ELR (cell line): ENCODE measurements at places on chromosomes 2 and 18.

DNA sequence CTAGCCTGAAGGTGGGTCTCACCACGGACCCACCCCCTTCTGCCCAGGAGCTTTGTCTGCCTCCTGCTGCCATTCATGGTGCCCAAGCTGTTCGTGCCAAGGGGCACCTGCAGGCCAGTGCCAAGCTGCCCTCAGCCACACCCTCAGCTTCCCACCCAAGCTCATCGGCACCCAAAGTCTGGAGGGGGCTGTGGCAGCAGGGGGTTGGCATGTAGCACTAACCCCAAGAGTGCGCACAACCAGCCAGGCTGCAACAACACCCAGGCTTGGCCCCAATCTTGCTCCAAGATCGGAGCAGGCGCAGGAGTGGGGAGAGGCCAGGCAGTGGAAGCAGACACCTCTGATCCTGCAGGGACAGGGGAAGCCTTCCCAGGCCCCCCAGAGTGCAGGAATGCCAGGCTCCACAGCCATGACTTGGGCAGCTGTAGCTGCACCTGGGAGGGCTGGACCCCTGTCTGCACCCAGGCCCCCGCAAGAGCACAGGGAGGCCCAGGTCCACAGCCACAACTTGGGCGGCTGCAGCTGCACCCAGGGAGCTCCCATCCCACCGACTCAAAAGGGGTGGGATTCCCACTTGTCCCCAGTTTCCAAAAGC lies 89.9 kb downstream of the ATAD2B start:
- DNase-seq = no peak

DNA sequence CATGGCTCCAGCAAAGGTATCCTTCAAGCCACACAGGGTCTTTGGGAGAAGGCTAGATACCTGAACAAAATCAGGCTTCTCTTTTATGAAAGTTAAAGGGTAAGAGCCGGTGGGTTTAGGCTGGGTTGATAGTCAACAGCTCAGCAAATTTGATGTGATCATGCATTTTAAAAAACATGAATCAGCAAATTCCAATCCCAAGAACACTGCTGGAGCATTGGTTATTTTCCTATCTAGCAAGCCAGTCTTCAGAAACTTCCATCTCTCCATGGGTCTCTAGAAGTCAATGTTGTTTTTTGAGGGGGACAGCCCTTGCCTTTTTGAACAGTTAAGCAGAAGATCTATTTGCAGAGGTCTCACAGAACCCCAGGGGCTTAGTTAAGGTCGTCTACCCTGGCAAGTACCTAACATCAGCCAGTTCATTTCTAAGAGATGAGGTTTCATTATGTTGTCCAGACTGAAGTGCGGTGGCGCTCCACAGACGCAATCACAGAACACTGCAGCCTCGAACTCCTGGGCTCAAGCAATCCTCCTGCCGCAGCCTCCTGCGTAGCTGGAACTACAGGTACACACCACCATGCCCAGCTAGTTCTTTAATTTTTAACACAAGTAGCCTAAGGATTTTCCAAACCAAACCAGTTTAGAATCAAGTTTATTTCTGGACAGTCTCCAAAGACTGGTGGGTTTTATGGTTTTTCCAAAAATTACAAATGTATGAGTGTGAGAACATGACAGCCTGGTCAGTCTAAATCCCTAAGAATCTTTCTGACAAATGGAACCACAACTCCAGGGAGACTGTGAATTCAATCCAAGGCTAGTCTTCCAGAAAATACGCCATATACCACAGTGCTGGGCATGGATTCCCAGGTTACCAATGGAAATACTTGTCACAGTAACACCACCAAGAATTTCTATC lies 4.1 kb upstream of the ZCCHC2 start:
- DNase-seq = no peak

- DNase-seq = peak; percentile 81
Observed at GRCh38 chr2:25521665-25522387, 151.6 kb downstream of the DTNB start.

GRCh38 chr2:67645280-67646138 lies 248.4 kb downstream of the ETAA1 start:
- DNase-seq = no peak

GRCh38 chr2:98805412-98806171 lies 74.7 kb upstream of the MGAT4A start:
- DNase-seq = peak; percentile 66

DNA sequence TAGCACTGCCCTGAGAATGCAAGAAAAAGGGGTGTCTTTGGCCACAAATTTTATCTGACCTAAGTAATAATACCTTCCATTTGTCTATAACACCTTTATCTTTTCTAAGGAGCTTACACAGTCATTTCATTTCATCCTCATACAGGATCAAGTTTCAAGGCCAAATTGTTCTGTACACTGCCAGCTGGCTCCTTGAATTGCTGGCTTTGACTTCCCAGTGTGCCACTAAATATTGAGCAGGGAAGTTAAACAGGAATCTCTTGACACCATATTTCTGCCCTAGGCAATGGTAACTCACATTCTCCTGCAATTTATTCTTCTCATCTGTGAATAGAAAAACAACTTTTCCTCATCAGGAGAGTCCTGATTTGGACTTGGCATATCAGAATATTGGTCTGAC lies 195.1 kb upstream of the LRP1B start:
- DNase-seq = no peak

DNA sequence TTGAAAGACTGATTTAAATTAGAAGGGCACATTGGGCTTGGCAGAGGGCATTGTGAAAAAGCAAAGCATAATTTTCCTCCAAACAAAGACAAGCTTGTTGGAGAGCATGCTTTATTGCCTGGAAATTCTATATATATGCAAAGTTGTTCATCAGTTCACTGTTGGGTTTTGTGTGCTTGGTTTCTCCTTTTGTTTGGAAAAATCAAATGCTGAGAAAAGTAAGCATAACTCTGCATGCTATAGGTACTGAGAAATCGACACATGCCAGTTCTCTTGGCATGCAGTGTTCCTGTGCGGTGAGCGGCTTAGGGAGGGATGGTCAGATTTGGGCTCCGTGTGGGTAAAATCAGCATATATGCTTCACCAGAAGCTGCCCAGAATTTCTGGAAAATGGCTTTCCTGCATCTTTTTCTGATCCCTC lies 161.0 kb downstream of the RAPGEF4 start:
- DNase-seq = no peak

- DNase-seq = no peak
Observed at GRCh38 chr2:220276741-220277444, 649.5 kb downstream of the SLC4A3 start.

- DNase-seq = no peak
Observed at GRCh38 chr2:42788-43187, 3.5 kb downstream of the FAM110C start.

- DNase-seq = no peak
Observed at GRCh38 chr2:240329116-240329665, 106.3 kb upstream of the GPC1 start.
